ENCODE measurements at places on chromosomes 16 and 17.

DNA sequence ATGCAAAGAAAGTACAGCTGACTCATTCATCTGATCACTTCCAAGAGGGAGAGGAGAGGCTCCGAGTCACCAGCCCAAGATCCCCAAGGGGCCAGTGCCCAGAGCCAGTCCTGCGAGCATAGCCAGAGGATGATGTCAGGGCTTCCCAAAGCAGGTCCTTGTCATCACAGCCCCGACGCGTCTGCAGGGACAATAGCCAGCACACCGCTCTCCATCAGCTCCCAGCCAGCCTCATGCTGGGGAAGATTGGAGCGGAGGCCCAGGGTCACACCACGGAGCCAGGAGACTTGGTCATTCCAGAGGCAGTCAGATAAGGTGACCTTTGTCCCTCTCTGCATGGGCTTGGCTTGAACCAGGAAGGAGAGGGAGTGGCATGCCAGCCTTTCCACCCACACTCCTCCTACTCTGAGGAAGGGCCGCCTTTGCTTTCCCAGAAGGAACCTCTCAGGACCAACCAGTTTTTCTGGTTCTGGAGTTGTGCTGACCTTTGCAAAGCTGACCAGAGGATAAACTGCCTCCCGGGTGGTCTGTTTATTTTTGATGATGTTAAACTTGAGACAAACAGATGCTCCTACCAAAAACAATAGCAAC lies 58.3 kb upstream of the ARHGAP44 start:
- DNase-seq: no peak

DNA sequence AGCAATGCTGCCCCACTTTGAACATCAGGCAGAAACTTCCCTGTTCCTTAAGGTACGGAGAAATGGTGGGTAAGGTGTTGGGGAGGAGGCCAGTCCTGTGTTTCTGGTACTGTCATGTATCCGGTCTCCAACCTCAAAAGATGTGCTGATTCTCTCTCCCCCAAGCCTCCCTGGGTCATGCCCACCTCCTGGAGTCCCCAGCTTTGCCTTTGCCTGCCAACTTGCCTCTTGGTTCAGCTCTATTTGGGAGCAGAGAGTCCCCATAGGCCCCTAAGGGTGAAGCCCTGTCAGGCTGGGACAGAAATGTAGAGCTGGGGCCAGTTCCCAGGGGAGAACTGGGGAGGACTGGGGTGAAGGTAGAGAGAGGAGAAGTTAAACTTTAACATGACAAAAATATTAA lies 1.6 kb upstream of the TBX21 start:
- DNase-seq: no peak

DNA sequence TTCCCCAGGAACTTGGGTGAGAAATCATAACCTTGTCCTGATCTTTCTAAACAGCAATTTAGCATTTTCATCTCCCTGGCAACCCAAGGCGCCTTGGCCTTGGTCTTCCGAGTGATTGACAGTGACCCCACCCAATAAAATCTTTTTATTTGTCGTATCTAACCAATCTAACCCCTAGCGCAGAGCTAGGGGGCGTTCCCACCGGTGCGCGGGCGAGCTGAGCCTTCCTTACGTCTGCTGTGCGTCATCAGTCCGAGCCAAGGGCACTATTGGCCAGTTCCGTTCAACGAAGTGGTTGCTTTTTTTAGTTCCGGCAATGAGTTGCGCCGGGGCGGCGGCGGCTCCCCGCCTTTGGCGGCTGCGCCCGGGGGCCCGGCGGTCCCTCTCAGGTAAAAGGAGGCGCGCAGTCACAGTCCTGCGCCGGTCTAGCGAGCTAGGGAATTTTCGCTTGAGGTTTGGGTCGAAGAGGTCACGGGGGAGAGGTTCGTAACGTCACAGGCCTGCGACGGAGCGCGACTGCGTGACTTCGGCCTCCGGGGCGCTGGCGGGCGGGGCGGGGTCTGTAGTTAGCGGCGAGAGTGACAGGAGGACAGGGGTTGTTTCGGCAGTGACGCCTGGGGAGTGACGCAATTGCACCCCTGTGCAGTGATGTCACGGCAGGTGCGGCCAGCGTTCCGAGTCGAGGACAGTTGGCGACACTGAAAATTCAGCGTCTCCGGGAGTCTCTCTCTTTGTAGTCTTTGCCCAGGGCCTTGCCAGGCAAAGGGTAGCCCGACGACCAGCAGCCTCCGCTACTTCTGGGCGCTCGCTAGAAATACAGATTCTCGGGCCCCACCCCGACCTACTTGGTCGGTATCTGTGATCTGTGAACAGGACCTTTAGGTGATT lies at the start of gene COQ7:
TSS of gene COQ7 (plus strand) at position 266 of the 888 bp plus-strand sequence. CDS start at position 317, 51 bp downstream.
- DNase-seq: peak; percentile 95

- DNase-seq: no peak
Observed at GRCh38 chr17:17886726-17887125, 49.9 kb upstream of the SREBF1 start.

DNA sequence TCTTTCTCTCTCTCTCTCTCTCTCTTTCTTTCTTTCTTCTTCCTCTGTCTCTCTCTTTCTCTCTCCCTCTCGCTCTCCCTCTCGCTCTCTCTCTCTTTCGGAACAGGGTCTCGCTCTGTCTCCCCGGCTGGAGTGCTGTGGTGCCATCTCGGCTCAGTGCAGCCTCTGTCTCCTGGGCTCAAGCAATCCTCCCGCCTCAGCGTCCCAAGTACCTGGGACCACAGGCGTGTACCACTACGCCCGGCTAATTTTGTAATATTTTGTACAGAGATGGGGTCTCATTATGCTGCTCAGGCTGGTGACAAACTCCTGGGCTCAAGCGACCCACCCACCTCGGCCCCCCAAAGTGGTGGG lies 12.7 kb upstream of the KLHDC4 start:
- no peak for DNase-seq

GRCh38 chr17:67390646-67391361 lies 13.7 kb downstream of the PITPNC1 start:
- DNase-seq: peak; percentile 17
